ENCODE measurements at places on chromosomes 1 and 21.

DNA sequence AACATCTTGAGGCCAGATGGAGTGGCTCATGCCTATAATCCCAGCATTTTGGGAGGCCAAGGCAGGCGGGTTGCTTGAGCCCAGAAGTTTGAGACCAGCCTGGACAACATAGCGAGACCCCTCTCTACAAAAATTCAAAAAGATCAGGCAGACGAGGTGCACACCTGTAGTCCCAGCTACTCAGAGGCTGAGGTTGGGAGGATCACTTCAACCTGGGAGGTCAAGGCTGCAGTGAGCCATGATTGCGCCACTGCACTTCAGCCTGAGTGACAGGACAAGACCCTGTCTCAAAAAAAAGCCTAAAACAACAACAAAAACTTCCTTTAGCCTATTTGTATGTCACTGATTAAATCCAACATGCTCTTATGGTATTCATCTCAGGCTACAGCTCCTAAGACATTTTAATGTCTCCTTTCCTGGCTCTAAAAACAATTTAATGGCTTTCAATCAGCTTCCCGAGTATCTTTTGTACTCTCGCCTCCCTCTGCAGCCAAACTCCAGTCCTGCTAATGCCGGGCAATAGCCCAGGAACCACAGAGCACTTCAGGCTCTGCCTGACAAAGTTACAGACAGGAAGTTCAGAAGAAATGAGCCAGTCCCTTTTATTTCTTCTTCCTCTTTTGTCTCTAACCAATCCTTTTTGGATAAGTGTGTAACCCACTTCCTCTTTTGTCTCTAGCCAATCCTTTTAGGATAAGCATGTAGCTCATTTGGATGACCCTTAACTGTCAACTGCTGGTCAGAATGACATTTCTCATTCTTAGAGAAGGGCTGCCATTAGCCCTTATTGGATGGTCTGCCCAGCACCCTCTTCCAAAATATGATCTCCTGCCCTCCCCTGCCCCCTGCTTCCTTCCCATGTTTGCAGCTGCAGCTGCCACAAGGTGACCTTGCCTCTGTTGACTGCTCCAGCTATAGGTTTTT lies 6.6 kb upstream of the DOP1B start:
- DNase-seq, result peak; percentile 19

DNA sequence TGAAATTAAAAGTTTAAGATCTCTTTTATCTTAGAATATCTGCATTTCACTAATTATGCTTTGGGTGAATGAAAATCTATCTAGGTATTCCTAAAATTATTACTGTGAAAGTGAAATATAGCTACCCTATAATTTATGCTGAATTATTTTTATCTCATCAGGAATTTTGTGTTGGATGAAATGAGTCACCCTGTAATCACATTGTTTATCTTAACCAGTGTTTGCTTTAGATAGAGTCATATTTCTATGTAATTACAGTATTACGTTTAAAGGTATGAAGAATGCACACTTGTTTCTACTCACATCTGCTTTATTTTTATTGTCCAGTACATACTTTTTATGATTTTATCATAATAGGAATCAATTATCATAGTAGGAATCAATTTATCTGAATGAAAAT lies 249.2 kb downstream of the NCAM2 start:
- no peak for DNase-seq

- DNase-seq, result no peak
Measured at GRCh38 chr1:22920026-22920733, 52.5 kb downstream of the LACTBL1 start.

DNA sequence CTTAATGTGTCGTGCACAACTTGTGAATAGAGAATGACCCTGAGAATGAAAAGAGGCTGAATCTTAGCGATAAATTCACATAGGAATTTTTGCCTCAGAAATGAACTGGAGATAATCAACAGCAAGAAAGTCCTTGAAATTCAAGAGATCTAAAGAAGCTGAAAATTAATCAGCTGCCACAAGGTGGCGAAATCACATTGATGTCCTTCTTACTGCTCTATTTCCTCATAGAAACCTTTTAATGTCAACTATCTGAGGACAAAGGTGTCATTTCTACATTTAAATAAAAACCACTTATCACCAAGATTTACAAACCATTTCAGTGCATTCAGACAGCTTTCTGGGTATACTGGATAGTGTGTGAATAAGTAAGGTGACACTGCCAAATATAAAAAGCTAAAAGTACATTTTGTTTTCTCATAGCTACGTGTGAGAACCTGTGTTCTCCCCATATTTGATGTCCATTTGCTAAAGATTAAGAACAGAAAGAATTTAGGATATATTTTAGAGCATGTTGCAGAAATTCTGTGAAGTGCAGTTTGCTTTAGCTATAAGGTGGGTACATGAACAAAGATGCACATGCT lies 485.3 kb upstream of the PTBP2 start:
- DNase-seq, result no peak

DNA sequence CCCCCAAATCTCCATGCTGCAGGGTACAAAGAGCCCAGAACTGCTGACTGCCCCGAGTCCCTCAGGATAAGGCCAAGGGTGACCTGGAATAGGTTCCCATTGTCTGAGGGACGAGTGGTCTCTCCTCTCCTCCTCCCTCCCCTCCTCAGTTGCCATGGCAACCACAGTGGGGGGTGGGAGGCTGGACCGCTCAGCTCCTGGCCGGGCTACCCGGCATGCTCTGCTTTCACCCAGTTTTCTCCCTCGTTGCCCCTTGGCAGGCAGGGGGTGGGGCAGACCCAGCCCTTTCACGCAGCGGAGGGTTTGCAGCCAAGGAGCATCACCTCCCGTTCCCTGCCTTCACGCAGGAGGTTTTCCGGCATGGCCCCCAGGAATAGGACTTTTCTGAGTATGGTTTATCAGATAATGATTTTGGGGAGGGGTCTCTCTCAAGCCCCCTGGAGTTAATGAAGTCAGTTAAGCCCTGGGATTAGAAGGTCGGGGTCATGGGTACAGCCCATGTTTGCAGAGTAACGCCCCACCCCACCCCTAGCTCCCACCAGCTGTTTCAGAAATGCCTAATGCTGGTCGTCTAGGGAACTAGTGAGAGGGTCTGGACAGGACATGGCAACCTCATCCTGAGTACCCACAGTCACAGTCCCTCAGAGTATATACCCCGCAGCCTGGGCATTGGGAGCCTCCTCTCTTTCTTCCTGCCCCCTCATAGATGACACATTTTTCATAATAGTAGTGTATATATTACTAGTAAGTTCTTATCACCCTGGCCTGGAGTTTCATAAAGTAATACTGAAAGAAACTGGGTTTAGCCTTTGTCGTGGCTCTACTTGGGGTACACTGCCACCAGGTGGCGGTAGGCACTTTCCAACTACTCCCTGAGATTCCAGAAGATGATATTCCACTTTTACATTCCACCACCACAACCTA lies 20.7 kb downstream of the C1QB start:
- no peak for DNase-seq

DNA sequence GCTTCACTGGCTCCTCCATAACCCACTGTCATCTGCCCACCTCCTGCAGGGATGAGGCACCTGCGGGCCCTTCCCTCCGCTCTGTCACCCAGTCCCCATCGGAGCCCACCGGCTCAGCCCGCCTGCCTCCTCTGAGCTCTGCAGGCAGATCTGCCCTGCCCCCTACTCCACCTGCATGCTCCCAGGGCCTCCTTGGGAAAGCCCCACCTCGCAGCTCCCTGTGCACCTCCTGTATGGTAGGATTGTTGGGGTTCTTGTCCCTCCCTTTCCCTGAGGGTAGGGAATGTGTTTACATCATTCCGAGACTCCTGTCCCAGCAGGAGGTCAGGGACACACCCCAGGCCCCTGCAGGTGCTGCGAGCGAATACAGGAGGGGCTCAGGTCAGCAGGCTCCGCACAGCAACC lies 50.5 kb downstream of the SIK1 start:
- DNase-seq, result no peak

DNA sequence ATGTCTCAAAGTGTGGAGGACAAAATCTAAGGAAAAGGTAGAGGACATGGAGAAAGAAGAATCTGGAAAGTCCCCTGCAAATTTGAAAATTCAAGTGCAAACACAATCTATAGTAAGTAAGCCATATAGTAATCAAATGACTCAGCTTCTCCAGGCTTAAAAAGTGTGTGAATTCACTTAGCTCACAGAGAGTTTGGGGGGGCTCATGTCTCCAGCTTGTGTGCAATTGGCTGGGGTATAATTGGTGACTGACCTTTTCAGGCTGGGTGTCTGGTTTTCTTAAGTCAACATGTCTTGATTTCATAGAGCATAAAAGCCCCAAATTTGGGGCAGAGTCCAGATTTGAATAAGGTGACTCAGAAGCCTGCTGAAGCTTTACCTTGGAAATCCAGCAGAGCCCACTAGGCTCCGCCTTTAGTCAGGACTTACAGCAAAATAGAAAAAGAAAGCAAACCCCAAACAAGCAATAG lies 8.6 kb downstream of the CLDN14 start:
- no peak for DNase-seq

DNA sequence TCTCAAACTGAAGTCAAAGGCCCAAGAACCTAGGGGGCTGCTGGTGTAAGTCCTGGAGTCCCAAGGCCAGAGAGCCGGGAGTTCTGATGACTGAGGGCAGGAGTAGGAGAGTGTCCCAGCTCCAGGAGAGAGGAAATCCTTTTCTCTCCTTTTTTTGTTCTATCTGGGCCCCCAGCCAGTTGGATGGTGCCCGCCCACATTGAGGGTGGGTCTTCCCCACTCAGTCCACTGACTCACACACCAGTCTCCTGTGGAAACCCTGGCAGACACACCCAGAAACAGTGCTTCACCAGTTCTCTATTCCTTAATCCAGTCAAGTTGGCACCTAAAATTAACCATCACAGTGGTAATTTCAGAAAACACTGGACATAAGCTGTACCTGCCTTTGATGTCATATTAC lies 12.7 kb upstream of the WDR26 start:
- no peak for DNase-seq

DNA sequence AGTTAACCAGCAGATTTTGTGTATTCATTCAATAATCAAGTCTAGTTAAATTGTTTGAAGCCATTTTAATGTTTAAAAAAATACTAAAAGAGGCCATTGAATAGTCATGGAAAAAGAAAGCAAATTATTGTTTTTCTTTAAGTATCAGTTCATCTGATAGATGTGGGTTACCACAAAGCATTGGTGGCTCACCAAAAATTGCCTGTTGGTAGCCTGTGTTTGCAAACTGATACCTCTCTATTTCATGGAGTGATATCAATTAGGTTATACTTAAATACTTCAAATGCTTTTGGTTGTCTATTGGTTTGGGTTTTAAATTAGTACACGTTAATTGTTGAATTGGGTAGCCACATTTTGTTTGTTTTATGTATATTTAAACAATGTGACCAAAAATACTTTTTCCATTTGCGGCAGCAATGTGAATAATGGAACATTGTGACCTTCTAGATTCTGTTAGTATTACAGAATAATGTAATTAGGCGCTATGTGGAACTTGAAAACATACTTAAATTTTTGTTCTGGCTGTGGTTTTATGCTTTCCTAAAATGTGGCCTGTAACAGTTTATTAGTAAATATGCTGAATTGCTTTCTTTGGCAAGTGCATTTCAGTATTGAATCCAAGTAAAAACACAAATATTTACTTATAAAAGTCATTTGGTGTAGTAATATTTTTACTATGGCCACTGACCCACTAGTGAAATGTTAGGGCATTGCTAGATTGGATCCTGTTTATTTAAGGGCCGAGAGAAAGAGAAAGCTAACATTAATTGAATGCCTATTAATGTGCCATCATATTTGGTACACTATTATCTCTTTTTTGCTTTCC lies 37.1 kb upstream of the NBL1 start:
- DNase-seq, result no peak

GRCh38 chr1:145858238-145858900 lies 512 bp downstream of the PIAS3 start:
- no peak for DNase-seq

DNA sequence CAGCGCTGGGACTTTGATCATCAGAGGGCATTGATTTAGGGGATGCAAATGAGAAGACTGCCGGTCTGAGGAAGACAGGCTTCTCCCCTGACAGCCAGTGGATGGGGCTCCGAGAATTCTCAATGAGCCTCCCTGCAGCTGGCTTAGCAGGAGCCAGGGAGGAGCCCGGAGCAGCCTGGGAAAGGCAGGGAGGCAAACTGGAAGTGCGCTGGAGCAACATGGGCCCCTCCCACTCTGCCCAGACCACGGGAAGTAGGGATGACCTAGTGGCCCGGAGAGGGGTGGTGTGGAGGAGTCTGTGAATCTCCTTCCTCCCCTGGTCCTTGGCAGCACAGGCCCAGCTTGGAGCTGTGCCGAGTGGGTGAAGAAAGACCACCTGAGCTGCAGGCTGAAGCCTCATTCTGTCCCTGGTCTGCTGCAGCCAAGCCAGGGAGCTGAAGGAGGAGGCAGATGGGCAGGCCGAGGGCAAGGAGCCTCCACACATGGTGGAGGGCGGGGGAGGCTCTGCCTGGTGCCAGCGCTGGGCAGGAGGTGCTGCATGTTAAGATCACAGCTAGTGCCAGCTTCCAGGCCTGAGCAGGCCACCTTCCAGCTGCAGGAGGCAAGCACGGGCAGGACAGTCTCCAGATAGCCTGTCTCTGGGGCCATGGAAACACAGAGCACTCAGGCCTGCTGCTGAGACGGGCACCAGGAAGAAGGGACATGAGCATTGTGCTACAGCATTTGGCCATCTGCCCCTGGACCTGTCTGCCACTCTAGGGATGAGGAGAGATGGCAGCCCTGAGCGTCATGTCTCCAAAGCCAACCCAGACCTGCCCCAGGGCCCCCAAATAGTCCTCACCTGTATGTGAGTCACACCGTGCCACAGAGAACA lies 12.2 kb upstream of the CLSTN1 start:
- DNase-seq, result no peak
